ENCODE measurements at places on chromosomes 11 and 22.

DNA sequence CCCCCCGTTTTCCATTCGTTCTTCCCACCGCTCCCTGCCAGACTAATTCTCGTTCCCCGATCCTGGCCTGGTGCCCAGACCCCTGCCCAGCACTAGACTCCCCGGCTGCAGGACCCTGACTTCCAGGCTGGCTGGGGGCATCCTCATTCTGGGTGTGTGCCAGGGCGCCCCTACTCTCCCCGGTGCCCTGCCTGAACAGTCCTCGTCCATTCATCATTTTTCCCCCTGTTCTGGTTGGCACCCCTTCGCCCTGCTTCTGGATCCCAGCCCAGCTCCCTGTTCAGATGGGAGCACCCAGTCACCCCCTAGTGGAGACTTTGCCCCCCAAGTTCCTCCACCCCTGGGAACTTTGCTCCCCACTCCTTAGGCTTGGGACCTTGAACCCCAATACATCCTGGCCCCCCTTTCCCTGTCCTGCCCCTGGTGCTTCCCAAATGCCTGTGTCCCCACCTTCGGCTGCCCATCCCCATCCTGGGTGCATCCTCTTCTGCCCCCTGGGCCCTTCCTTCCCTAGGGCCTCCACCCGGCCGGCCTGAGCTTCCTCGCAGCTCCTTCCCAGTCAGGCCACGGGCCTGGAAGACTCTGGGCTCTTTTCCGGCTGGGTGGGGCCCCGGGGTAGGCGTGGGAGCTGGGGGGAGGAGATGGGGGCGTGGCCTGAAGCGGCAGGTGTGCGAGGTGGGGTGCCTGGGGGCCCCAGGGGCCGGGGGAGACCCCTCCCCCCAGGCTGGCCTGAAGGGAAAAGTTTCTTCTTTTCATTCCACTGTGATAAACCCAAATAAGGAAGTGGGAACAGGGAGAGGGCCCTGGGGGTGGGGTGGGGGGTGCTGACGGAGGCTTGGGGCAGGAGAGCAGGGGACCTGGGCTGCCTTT, 908 bp downstream of the PLCB3 start:
- no peak for DNase-seq

DNA sequence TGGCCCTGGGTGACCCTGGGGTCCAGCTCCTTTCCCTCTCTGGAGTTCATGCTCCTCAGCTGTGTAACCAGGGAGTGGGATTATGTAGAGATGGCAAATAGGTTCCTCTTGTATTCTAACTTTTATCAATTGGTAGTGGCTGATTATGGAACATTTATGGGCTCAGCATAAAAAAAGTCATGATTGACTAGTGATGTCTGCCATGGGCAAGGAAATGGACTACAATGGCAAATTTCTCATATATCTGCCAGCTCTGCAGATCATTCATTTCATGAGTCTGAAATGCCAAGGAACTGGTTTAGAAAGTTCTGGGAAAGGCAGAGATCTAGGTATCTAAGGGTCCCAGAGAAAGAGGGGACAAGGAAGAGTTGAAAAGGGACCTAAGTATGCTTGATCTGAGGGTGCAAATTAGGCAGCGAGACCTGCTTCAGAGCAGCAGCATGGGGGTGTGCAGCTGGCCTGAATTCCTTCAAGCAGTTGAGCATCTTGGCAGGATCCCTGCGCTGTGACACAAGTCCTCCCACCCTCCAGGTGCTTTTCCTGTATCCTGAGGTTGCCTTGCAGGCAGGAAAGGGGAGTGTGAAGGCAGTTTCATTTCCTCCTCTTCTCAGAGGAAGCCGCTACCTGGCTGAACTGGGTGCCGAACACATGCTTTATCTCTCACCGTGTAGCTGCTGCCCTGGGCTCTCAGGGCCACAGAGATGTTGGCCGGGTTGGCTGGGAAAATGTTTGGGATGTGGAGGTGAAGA, 10.4 kb downstream of the SLC15A3 start:
- no peak for DNase-seq

DNA sequence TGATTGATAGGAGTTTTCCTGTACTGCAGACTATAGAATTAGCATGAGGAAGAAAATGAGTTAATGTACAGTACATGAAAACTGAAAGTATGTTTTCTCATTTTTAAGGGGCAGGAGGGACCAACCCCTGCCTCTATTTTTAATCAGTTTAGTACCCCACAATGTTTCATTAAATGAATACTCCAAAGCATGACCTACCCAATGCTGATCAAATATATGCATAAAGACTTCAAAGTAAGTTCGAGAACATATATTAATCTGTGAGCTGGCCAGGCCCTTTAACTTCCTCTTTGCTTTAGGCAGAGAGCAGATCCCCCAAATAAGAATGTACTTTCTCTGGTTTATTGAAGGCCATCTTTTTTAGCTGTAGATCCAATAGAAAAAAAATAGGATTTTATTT, 161.0 kb downstream of the FCHSD2 start:
- no peak for DNase-seq

GRCh38 chr22:32079130-32080089, 36.3 kb downstream of the SLC5A1 start:
- peak; percentile 28 for DNase-seq

GRCh38 chr11:102955624-102956023, at the start of gene MMP13:
MMP13 (minus strand) TSS chr11:102955732; CDS start chr11:102955705, 27 bp downstream.
- no peak for DNase-seq
